HEK293T (cell line): ENCODE measurements at places on chromosomes 3 and 15.

GRCh38 chr3:149487598-149488197, 13.2 kb downstream of the TM4SF4 start:
- peak; percentile 43 for DNase-seq

- no peak for DNase-seq
These were observed 256.0 kb upstream of the ZPLD1 start for GRCh38 chr3:102178817-102179216.

DNA sequence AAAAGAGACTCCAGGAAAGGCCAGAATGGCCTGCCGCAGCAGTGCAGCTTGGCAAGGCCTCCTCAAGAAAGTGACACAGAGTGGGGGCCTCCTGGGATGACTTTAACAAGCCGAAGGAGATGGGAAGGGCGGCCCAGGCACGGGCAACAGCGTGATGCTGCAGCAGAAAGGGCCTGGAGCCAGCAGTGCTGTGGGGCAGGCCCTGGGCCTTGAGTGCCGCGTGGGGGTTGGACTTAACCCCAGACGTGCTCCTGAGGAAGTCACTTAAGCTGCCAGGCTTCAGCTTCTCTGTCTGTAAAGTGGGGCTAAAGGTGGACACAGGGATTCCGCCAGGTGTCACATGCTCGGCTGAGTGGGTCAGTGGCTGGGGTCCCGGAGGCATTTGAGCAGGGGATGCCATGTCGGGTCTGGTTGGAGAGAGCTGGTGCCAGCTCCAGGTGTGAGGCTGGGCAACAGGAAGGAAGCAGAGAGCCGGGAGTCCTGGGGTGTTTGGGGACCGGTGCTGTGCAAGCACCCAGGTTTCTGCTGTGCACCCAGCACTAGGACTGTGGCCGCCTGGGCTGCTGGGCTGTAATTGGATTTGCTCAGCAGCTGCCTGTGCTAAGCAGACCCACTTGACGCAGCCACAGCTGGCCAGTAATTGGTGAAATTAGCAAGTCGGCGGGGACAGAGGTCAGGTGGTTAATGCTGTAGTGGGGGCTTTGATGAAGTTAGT, 7.8 kb downstream of the DNAJB8 start:
- DNase-seq = no peak

DNA sequence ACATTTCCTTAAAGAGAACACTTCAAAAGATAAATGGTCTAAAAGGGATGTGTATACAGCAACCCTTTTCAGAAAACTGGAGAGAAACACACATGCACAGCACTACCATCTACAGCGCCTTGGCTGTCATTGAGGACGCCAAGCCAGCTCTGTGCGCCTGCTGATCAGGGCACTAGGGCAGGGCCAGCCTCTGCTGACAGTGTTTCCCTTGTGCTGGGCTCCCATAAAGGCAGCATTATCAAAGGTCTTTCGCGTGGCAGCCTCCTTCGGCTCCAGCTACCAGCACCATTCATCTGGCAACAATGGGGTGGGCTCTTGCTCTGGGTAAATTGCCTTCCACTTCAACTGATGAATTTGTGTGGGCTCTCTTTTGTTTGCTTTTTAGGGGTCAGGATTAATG, 53.4 kb downstream of the LDHAL6B start:
- no peak for DNase-seq

- no peak for DNase-seq
These were observed 196.4 kb downstream of the CADPS start for GRCh38 chr3:62678841-62679240.

DNA sequence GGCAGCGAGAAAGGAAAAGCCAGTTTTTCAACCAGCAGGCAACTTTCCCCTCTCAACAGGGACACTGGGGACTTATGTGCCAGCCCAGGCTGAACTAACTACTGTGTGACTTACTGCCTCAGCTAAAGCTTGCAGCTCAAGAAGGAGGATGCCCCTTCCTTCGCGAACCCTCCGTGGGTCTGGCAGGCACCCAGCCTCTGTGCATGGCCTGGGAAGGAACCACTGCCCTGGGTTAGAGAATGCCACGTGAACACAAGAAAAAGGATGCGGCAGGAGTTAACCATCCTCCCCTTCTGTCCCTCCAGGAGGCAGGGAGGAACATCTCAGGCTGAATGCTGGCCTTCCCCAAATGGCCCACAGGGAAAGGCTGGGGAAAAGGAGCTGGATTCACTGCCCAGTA, 29.0 kb downstream of the CHDH start:
- no peak for DNase-seq

- DNase-seq = no peak
These were observed 139.3 kb downstream of the SNRPN start for GRCh38 chr15:25094066-25094465.

DNA sequence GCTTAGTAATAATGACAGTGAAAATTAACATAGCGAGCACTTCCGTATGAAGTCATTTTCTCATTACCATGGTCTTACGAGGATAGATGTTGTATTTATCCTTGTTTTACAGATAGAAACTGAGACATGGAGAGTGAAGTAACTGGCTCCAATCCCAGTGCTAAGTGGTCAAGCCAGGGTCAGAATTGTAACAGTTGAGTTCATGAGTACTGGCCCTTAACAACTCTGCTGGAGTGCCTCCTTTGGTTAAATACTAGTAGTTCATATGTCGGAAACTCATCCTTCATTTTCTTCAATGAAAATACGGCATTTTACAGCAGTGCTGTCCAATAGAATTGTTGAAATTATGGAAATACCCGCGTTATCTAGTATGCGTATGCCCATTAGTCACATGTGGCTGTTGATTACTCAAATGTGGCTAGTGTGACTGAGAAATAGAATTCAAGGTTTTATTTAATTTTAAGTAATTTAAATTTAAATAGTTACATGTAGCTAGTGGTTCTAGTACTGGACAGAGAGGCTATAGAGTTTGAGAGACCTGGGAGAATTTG, 32.5 kb downstream of the FNDC3B start:
- no peak for DNase-seq

- DNase-seq = no peak
These were observed 31.7 kb upstream of the CYP11A1 start for GRCh38 chr15:74399100-74399499.

DNA sequence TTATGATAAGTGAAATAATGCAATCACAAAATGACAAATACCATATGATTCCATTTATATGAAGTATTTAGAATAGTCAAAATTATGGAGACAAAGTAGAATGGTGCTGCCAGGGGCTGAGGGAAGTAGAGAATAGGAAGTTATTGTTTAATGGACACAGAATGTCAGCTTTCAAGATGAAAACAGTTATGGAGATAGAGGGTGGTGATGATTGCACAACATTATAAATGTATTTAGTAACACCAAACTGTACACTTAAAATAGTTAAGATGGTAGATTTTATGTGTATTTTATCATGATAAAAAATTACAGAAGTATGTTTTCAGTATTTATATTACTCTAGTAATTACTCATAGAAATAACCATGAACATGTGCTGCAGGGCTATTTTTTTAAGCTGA, 100.8 kb upstream of the AZI2 start:
- DNase-seq = no peak

DNA sequence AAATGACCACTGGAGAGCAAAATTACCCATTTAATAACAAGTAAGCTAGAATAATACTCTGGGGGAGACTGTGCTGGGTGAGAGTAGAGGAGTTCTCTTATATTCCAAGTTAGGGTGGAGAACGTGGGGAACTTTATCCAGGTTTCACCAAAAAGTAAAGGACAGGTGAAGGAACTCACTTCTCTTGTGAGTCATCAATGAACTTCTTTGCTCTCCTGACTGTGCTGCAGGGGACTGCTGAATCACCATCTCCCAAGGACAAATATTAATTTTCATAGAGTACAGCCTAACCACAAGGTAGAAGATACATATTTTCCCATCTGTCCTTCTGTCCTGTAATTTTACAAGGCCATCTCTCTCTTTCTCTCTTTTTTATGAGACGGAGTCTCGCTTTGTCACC, 8.3 kb upstream of the PDCD6IP start:
- no peak for DNase-seq

- no peak for DNase-seq
These were observed 39.2 kb downstream of the CCK start for GRCh38 chr3:42226470-42227425.

GRCh38 chr15:26872206-26872605, 5.3 kb downstream of the GABRA5 start:
- no peak for DNase-seq

GRCh38 chr3:171892457-171892856, 49.3 kb downstream of the TMEM212 start:
- DNase-seq = no peak

- DNase-seq = no peak
These were observed 5.0 kb upstream of the SKIC8 start for GRCh38 chr15:78304216-78305066.

- no peak for DNase-seq
These were observed 82.0 kb downstream of the SV2B start for GRCh38 chr15:91182101-91182500.

GRCh38 chr15:101185336-101185735, 66.5 kb downstream of the CHSY1 start:
- DNase-seq = no peak

- peak; percentile 42 for DNase-seq
These were observed 843 bp downstream of the CHRNA5 start for GRCh38 chr15:78565951-78566774.

- no peak for DNase-seq
These were observed 14.0 kb upstream of the LMAN1L start for GRCh38 chr15:74798388-74799254.

GRCh38 chr3:126179825-126180476, 435 bp downstream of the ALDH1L1 start:
- peak; percentile 34 for DNase-seq

- no peak for DNase-seq
These were observed 21.9 kb downstream of the CDV3 start for GRCh38 chr3:133595341-133595740.

DNA sequence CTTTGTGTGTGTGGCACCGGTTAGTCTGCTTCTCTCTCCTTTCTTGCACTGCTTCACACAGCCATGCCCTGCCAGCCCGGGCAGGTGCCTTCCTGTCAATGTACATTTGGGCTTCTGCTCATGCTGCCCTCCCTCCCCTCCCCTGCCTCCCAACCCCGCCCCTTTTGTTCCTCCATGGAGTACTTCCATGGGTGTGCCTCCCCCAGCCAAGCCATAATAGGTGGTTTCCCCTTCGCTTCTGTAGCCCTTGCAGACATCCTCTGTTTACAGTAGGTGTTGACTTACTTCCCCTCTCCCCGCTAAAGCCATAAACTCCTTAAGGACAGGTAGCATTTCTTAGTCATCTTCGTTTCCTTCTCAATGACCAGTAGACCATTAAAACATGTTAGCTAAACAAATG, 31.8 kb upstream of the CRTC3 start:
- DNase-seq = no peak

DNA sequence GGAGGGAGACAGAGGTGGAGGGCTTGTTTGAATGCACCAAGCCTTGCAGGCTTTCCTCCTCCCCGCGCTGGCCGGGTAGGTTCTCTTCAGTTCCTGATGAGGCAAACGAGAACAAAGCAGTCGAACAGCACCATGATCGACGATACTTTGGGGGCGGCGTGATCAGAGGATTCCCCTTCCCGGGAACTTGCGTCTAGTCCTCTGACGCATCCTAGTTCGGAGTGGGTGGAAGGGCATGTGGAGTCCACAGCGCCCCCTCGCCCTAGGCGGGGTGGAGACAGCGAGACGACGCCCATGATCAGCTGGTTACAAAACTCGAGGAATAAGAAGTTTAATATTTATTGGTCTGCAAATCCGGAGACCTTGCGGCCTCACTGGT, 452 bp upstream of the SV2B start:
- peak; percentile 41 for DNase-seq

DNA sequence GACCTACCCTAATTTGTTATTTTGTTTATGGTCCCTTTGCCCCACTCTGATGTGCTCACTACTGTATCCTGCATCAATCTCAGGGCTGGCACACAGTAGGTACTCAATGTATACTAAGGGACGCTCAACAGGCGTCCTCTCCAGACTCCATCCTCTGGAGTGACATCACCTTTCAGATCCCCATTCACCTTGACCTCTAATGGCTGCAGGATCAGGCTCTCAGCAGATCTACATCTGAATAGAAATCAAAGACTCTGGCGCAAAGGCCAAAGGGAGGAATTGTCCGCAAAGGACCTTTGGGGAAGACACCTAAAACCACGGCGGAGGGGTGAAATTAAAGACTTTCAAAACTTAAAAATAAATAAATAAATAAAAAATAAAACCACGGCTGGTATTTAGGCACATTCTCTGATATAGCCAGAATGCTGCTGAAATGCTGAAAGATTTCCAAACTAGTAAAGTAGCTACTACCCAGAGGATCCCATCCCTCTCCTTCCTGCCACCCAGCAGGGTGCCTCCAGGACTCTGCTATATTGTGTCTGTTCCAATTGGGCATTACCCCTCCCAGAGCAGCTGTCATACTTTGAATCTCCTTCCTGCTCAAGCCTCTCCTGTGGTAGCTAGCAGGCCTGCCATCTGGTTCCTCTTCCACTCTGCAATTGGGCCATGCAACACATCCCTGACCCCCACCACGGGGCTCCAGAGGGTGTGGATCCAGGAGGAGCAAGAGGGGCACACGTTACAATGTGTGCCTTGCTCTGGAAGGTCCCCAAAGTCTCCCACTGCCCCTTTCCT, 6.1 kb downstream of the SHF start:
- no peak for DNase-seq
